ENCODE measurements at places on chromosomes 16 and 17.

DNA sequence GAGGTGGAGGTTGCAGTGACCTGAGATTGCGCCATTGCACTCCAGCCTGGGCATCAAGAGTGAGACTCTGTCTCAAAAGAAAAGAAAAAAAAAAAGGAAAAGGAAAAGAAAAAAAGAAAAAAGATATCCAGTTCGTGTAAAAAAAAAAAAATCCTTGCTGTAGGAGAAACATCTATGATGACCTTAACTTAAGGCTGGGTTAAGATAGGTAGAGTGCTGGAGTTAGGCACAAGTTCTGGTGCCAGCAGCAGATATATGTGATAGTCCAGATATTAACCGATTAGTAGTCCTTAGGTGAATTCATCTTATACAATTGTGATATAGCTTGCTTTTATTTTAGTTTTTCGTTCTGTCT, 17.2 kb downstream of the PSMD11 start:
- DNase-seq = no peak

GRCh38 chr17:29243792-29244191, 2.9 kb upstream of the CRYBA1 start:
- no peak for DNase-seq

DNA sequence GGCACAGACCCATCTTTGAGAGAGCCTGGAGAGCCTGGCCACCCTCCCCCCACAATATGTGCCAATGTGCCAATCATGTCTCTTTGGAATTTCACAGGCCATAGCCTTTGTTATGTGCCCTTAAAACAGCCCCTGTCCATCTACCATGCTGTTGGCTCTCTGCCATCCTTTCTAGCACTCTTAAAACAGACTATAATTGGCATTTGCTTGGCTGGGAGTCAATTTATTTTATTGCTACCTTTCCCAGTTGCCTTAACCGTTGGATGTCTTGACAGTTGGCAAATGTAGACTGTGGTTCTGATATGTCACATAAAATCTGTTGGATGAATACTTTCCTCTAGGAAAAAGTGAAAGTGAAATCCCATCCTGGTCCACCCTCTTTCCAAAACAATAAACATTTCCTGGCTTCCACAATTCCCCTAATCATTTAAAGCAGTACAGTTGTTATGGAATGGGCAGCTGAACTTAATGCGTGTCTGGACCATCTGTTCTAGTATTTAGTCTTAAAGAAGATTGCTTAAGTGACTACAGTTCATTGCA, 394.0 kb downstream of the KCNJ2 start:
- no peak for DNase-seq

DNA sequence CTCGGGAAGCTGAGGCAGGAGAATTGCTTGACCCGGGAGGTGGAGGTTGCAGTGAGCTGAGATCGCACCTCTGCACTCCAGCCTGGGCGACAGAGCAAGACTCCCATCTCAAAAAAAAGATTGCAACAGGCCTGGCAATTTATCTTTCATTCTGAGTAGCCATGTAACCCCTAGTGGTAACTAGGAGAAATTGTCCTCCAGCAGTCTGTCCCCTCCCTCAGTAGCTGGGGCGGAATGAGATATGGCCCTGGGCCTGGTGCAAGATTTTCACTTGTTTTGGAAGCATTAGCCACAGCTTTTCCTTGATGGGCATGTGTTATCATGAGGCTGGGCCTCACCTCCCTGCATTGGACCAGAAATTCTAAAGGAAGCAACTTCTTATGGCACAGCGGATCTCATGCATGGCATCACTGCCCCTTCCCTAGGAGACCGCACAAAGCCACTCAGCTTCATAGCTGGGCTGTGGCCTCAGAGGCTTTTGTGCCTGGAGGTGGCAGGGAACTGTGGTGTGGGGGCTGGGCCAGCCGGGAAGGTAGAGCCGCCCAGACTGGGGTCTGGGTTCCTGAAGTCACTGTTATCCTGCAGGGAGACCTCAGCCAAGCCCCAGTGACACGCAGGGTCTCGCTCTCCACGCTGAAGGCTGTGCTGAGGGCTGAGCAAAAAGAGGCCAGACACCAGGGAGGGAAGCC, 13.4 kb downstream of the NATD1 start:
- no peak for DNase-seq

GRCh38 chr17:74943808-74944522, 8.3 kb downstream of the OTOP3 start:
- DNase-seq = no peak

DNA sequence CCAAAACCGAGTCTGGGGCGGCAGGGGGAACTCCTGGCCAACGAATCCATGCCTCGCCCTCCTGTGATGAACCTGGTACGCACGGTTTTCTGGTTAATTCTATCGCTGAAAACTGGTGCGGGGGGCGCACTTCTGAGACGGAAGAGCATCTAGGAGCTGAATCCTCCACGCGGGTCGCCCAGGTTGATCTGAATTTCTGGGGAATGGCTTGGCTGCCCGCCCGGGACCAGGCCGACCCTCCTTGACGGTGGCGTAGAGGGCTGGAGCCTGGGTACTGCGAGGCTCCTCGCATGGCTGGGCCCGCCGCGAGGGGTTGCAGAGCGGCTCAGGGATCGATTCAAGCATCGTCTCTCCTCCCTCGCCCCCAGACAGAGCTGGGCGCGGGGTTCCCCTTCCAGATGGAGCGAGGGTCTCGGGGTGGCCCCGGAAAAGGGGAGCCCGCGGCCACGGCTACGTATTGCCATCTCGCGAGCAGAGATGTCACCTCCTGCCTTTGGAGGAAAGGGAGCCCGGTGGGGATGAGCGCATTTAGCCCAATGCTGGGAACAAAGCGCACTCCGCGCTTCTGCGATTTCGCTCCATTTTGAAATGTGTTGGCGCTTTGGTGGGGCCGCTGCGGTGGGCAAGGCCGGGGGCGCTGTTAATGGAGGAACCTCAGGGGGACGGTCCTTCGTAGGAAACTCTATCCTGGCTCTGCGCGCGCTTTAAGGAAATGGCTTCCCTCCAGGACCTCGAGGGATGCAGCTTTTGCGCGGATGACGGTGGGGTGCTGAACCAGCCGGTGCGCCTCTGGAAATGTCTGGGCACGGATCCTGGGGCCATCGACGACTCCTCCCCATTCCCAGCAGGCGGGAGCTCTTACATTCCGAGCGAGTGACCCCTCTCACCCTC, 2.7 kb downstream of the MAPT start:
- no peak for DNase-seq

- DNase-seq = peak; percentile 73
Measured at GRCh38 chr16:4371357-4372000, at the start of gene VASN. VASN (plus strand) TSS chr16:4371848; CDS start chr16:4380878, 9,030 bp downstream.

- DNase-seq = no peak
Measured at GRCh38 chr16:57240851-57241250, 4.2 kb upstream of the ARL2BP start.

- DNase-seq = no peak
Measured at GRCh38 chr17:50582741-50583140, 22.2 kb downstream of the CACNA1G start.

DNA sequence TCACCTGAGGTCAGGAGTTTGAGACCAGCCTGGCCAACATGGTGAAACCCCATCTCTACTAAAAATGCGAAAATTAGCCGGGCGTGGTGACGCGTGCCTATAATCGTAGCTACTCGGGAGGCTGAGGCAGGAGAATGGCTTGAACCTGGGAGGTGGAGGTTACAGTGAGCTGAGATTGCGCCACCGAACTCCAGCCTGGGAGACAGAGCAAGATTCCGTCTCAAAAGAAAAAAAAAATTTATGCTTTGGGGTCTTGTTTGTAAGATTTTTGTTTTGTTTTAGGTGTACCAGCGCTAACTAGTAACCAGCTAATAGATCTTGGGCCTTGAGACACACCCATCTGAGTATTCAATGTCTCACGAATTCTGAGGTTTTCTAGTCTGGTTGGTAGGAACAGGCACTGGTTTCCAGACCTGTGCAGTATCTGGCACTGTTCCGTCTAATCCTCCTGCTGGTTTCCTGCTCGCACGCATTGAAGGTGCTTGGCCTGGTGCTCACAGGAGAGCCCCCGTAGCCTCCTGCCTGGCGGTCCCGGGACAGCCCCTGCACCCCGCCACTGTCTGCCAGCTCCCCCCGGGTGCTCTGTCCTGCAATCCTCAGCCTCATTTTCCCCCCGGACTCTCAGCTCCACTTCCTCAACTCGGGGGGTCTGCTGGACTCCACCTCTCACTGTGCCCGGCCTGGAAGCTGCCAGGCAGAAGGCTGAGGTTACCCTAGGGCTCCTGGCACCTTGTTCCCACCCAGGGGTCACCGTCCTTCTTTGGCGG, 10.6 kb upstream of the DUS1L start:
- no peak for DNase-seq

- DNase-seq = no peak
Measured at GRCh38 chr16:50925758-50926357, 184.0 kb downstream of the CYLD start.

- DNase-seq = no peak
Measured at GRCh38 chr16:61885343-61885742, 150.9 kb downstream of the CDH8 start.

DNA sequence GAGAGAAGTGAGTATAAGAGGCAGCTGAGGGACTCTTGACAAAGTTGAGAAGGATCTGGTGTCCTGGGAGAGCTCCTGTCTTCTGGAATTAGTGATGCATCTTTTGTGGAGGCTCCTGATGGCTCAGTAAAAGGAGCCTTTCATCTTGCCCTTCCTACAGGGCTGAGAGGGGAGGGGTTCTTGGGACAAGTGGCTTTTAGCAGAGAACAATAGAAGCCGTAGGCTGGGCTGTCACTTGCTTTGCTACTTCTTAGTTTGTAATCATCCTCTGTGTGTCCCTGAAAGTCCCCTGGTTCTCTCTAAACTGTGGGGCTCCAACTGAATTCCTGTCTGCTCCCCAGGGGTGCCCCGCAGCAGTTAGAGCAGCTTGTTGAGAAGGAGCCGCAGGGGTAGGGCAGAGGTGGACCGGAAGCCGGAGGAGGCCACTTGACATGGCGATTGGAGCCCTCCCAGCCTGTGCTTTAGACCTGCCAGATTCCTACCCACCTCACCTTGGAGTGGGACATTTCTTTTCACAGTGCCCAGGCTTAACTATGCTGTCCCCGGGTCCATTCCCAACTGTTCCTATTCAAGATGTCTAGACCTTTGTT, 85.1 kb downstream of the PRKCA start:
- DNase-seq = no peak

GRCh38 chr17:12085076-12085949, 64.6 kb downstream of the MAP2K4 start:
- DNase-seq = no peak

DNA sequence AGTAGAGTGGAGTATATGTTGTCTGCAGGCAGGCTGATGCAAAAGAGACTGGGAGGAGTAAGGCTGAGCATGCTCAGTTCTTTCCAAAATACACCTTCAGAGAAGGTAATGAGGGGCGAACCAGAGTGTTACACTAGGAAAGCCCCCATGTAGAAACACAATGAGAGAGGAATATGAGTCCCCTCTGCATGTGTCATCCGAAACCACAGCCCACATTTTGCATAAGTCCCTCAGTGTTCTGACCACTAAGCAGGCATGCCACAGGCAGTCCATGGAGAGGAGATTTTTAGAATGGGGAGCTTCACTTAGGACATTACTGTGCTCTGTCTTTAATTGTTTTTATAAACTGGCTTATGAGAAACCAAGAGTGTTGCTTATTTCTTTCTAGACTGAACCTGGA, 32.0 kb downstream of the SLC6A2 start:
- DNase-seq = no peak

GRCh38 chr17:82434216-82434565, 15.8 kb upstream of the OGFOD3 start:
- no peak for DNase-seq

DNA sequence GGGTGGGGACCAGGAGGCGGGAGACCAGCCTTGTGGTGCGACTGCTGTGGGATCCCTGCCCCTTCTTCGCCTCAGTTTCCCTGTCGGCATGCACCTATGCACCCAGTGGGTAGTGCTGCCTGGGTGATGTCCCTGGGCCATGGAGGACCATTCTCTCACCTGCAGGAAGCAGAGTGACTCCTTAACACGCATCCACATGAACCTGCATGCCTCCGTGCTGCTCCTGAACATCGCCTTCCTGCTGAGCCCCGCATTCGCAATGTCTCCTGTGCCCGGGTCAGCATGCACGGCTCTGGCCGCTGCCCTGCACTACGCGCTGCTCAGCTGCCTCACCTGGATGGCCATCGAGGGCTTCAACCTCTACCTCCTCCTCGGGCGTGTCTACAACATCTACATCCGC, 25.2 kb downstream of the ADGRG5 start:
- no peak for DNase-seq

DNA sequence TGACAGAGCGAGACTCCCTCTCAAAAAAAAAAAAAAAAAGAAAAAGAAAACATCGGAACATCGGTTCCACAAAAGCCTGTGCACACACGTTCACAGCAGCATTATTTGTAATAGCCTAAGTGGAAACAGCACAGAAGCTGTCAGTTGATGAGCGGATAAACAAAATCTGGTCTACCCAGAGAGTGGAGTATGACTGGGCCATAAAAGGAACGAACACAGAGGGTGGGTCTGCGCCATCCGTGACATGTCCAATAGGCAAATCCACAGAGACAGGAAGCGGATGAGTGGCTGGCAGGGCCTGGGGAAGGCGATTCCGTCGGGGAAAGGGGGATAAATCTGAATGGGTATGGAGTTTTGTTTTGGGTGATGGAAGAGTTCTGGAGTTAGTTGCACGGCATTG, 212.2 kb upstream of the CIBAR2 start:
- no peak for DNase-seq

DNA sequence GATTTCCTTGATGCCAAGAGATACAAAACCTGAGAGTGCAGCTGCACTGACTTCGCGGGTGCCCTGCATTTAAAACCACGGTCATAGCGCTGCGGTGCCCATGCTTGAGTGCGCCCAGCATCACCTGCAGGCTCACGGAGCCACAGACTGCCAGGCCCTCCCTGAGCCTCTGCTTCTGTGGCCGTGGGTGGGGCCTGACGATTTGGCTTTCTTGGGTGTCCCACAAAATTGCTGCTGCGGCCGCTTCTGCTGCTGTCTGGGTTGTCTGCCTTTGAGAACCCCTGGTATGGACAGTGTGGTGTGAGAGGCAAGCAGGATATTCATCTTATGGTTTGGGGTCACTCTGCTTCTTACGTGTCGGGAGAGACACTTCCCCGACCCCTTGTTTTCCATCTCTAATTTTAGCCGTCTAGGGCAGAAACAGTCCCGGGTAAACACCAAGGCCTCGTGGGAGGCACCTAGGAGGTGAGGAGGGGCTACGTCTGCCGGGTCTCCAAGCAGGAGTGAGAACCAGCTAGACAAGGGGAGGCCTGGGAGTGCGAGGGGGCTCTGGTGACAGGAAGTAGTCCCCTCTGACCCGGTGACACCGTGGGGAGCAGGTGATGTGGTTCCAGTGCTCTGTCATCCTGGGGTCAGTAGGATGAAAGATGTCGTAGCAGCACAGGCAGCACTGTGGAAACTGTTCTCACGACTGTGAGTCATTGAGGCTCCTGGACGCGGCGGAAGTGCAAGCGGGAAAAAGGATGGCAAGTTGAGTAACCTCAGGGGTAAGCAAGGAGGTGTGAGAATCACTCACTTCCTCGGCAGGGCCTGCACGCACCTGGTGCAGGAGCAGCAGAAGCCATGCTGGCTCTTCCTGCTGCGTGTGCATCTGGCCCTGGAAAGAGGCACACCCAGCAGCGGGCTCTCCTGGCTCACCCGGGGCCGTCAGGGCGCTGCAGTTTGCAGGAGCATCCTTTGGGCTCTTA, 176.3 kb downstream of the RPTOR start:
- DNase-seq = peak; percentile 18
